ENCODE measurements at places on chromosomes 1 and 21. TPM values are rescaled to one million over a fixed set of nuclear protein-coding genes. Genes with fewer than 3 reads are reported as not detected.

- no peak for DNase-seq
- H3K27ac ChIP-seq, result no peak overlapping the region
- no peak overlapping the region for H3K4me3 ChIP-seq
- H3K27me3 ChIP-seq, result no peaks in the 10 kb centered on the region
- H3K36me3 ChIP-seq, result no peaks in the 10 kb centered on the region
- no peaks in the 10 kb centered on the region for H3K4me1 ChIP-seq
Measured at GRCh38 chr1:18569811-18570545, 60.7 kb upstream of the PAX7 start.

DNA sequence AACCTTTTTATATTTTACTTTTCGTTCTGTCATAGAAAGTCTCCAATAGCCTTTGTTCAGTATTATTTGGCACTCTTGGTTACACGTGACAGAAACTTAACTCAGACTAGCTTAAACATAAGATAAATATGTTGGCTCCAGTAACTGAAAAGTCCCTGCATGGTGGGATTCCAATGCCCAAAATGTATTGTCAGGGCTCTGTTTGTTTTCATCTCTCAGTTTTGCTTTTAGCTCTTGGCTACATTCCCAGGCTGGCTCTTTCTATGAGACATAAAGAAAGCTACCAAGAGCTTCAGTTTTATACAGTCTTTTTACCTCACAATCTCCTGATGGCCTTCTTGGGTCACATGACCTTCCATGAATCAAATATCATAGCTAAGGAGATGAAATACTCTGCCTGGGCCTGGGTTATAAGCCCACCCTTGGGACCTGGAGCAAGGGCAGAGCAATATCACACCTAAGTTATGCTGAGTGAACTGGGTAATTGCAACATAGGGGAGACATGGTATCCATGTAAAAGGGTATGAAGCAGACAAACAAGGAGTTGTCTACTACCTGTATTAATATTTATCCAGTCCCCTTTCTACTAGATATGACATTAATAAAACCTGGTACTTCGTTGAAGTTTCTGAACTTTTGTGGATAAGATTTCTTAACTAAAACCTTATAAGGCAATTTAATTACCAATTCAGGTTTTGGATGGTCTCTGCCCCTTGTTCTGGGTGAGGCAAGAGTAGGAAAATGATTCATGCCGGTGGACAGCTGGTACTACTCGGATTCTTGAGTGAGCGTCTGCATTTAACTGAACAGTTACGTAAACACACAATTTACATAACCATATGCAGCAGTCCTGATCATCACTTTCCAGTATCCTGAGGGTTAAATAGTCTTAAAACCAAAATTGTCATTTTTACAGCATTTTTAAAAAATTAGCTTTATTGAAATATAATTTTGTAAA is 442.3 kb downstream of the GPATCH2 start:
- H3K4me1 ChIP-seq, result no peaks in the 10 kb centered on the region
- no peak for DNase-seq
- no peaks in the 10 kb centered on the region for H3K27me3 ChIP-seq

DNA sequence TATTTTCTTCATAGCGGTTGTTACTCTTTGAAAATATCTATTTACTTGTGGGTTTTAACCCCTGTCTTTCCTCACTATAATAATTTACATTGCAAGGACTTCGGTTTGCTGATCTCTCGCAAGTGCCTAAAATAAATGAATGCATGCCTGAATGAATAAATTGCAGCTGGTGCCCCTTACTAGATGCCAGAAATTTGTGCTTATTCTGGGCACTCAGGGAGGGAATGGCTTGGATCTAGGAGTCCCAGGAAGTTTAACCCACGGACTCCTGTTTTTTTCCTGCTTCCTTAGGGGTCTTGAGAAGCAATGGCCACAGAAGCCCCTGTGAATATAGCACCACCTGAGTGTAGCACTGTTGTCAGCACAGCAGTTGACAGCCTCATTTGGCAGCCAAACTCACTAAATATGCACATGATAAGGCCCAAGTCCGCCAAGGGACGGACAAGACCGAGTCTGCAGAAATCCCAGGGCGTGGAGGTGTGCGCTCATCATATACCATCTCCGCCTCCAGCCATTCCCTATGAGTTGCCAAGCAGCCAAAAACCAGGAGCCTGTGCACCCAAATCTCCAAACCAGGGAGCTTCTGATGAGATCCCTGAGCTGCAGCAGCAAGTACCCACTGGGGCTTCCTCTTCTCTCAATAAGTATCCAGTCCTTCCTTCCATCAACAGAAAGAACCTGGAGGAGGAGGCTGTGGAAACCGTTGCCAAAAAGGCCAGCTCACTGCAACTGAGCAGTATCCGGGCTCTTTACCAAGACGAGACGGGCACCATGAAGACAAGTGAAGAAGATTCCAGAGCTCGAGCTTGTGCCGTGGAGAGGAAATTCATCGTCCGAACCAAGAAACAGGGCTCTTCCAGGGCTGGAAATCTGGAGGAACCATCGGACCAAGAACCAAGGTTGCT is 4.2 kb upstream of the PLA2G2C start:
- H3K4me3 ChIP-seq, result no peak overlapping the region
- H3K4me1 ChIP-seq, result no peaks in the 10 kb centered on the region
- H3K36me3 ChIP-seq, result no peaks in the 10 kb centered on the region
- H3K27ac ChIP-seq, result no peak overlapping the region
- no peak for DNase-seq
- peaks cover 52% of the 10 kb centered on the region for H3K27me3 ChIP-seq

- H3K27me3 ChIP-seq, result no peaks in the 10 kb centered on the region
- no peaks in the 10 kb centered on the region for H3K36me3 ChIP-seq
- no peaks in the 10 kb centered on the region for H3K4me1 ChIP-seq
- no peak for DNase-seq
- no peak overlapping the region for H3K4me3 ChIP-seq
- H3K27ac ChIP-seq, result no peak overlapping the region
Measured at GRCh38 chr1:90784186-90784847, 67.2 kb upstream of the BARHL2 start.

DNA sequence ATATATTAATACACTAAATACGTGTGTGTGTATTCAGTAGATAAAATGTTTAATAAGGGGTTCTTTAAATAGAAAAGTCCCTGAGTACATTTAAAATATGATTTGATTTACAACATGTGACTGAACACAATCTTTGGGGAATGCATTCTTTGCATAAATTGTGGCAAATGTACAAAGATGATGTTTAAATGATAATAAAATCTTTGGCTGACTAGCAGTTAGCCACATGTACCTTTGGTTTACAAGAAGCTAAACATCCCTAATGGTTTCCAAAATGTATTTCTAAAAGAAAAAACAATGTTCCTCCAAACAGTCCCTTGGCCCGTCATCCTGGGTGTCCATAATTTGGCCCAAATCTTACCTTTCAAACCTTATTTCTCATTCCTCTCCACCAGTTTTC is 106.4 kb upstream of the MARK1 start:
- H3K4me1 ChIP-seq, result no peaks in the 10 kb centered on the region
- no peak for DNase-seq
- H3K27ac ChIP-seq, result no peak overlapping the region
- H3K36me3 ChIP-seq, result no peaks in the 10 kb centered on the region
- no peak overlapping the region for H3K4me3 ChIP-seq

The EXTL1 gene
- 0.90 TPM for total RNA-seq

- no peak for DNase-seq
- H3K36me3 ChIP-seq, result no peaks in the 10 kb centered on the region
- H3K4me3 ChIP-seq, result no peak overlapping the region
- H3K27me3 ChIP-seq, result no peaks in the 10 kb centered on the region
- no peaks in the 10 kb centered on the region for H3K4me1 ChIP-seq
- H3K27ac ChIP-seq, result no peak overlapping the region
Measured at GRCh38 chr1:195788721-195789120, 819.5 kb downstream of the KCNT2 start.

- no peaks in the 10 kb centered on the region for H3K36me3 ChIP-seq
- no peak for DNase-seq
Measured at GRCh38 chr1:205436776-205437410, 15.0 kb upstream of the LEMD1 start.

DNA sequence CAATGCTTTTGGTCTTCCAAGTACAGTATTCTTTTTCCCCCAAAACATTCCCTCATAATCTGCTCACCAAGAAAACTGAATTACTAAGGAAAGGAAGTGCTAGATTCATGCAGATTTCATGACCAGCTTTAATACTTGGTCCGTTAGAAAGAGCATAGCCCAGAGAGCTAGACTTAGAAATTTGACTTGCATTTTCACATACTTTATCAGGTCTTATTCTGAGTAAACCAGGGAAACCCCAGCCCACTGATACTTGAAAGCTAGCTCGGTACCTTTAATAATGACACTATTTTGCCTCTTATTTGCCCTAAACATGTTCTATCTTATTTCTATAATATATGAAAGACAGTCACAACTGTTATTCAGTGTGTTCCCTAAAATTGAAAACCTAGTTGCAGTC is 204.5 kb downstream of the TTLL7 start:
- H3K36me3 ChIP-seq, result no peaks in the 10 kb centered on the region
- no peak overlapping the region for H3K4me3 ChIP-seq
- no peaks in the 10 kb centered on the region for H3K27me3 ChIP-seq

The FASLG gene
- 0.28 TPM for total RNA-seq

DNA sequence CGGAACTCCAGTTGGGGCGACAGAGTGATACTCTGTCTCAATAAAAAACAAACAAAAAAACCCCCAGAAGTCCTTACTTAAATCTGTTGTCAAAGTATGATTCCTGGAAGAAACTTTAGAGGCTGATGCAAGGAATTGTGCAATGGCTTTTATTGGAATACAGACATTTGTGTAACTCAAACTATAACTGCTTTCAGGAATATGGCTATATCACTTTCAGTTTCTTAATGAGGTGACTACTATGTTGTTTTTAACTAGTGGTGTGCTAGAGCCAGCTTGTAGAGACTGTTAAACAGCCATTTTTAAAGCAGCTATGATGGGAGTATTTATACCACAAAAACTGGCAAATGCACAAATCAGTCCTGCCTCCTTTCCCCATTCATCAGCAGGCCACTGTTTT is 22.7 kb upstream of the DNAJC28 start:
- H3K27me3 ChIP-seq, result no peaks in the 10 kb centered on the region
- H3K4me1 ChIP-seq, result peaks cover 7% of the 10 kb centered on the region
- peaks cover 45% of the 10 kb centered on the region for H3K36me3 ChIP-seq
- H3K4me3 ChIP-seq, result no peak overlapping the region

DNA sequence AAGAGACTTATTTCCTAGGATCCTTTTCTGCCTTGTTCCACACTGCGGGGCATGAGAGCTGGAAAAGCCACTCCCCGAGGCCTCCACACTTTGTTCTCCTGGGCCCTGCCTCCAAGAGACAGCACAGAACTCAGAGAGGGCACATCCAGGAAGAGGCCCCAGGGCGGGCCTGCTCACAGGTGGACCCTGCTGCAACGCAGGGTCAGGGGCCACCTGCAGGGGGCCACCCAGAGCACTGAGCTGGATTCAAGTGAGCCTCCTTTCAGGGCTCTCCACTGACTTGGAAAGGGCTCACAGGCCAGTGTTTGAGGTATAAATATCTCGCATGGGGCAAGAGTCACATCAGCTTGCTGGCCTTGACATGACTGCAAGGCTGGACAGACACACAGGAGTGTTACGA is 4.8 kb downstream of the RGS16 start:
- no peak for DNase-seq
- H3K4me1 ChIP-seq, result peaks cover 2% of the 10 kb centered on the region
- H3K27me3 ChIP-seq, result peaks cover 20% of the 10 kb centered on the region
- no peaks in the 10 kb centered on the region for H3K36me3 ChIP-seq
- H3K4me3 ChIP-seq, result no peak overlapping the region

GRCh38 chr1:235945775-235946570 is 79.3 kb upstream of the LYST start:
- no peak for DNase-seq
- no peak overlapping the region for H3K27ac ChIP-seq
- H3K36me3 ChIP-seq, result no peaks in the 10 kb centered on the region
- H3K4me1 ChIP-seq, result peaks cover 6% of the 10 kb centered on the region
- H3K4me3 ChIP-seq, result no peak overlapping the region
